Progenitor cell of endocrine pancreas (in vitro differentiated cells): ENCODE measurements at places on chromosomes 2 and 18.

DNA sequence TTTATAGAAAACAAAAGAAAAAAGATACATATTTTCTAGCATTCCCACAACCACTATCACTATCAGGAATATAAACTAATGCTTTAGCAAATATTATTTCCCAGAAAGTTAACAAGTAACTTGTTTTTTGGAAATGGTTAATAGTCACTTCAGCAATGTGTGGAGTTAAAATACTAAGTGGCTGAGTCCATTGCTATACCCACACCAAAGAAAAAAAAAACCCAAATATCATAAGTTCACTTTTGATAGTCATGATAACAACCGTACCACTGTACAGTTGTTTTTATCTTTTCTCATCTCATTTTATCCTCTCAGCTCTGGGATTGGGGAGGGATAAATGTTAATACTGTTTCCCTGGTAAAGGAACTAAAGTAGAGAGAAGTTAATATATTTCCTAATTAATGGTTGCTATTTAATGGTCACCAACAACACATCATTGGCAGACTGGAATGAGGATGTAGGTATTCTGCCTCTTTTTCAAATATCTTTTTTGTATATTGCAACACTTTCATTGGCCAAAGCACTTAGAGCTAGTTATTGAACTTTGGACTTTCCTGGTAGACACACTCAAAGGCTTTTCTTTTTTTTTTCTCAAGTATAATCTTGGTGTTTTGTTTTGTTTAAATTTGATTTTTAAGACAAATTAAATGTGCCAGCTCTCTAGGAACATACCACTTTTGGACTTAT lies 18.4 kb upstream of the KANSL1L start:
- DNase-seq: no peak

DNA sequence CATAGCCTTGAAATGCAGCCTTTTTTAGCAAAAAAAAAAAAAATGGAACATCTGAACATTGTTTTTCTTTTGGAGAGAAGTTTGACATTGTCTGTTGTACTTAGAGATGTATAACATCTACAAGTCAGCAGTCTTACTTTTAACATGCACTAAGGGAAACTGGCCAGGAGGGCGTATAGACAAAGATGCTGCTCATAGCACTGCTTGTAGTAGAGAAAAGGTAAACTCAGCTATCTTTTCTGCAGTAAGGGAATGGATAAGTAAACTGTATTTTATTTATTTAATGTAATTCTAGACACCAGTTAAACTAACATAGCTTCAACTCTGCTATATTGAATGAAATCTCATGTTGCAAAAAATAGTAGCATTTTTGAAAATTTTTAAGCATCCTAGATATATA lies 489.6 kb downstream of the PTPRM start:
- no peak for DNase-seq

DNA sequence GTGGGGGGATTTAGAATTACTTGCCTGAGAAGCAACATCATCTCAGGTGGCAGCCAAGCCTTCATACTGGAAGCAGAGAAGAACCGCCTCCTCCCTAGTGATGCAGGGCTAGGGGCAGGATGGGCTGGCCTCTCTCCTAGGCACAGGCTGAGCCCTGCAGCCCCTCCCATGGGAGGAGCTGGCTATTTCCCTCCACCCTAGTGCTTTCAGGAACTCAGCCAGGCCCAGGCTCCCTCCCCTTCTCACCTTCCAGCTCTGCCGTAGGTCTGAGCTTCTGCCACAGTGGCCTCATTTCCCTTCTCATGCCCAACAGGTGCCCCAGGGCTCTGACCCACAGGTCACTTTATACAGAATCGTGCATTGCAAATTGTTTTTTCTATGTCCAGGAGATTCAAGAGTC lies 31.0 kb downstream of the CENPA start:
- DNase-seq: no peak

GRCh38 chr2:163878718-163879117 lies 142.9 kb upstream of the FIGN start:
- DNase-seq: no peak

GRCh38 chr2:101356521-101356920 lies 30.8 kb downstream of the CREG2 start:
- no peak for DNase-seq

GRCh38 chr18:79897940-79898625 lies 53.4 kb downstream of the SLC66A2 start:
- no peak for DNase-seq

- no peak for DNase-seq
These were observed 233.7 kb downstream of the LOXHD1 start for GRCh38 chr18:46423226-46423805.

DNA sequence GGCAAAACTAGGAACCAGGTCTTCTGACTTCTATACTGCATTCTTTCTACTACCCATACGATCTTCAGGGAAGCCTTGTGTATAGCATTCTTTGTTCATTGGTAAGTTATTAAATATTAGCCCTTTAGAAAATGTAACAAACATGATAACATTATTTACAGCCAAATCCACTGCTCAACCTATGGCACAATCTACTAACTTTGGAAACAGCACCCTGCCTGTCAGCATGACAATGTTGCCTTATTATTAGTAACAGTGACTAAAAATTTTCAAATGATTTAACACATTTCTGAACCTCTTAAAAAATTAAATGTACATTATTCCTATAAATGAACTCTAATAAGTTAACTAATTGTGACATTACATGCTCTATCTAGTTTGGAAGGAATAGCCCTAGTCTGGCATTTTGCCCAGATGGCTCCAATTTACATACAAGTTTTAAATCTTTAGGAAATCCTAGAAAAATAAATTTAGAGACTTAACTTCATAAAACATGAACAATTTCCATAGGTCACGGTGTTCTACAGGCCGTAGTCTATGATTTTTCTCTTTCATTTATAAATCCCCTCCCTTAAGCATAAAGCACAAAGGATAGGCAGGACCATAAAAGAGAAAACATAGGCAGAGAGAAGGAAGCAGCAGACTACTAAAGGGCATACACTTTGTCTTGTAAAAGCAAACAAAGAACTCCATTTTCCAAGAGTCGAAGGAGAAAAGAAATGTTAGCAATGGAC lies 33.7 kb downstream of the YES1 start:
- DNase-seq: no peak

DNA sequence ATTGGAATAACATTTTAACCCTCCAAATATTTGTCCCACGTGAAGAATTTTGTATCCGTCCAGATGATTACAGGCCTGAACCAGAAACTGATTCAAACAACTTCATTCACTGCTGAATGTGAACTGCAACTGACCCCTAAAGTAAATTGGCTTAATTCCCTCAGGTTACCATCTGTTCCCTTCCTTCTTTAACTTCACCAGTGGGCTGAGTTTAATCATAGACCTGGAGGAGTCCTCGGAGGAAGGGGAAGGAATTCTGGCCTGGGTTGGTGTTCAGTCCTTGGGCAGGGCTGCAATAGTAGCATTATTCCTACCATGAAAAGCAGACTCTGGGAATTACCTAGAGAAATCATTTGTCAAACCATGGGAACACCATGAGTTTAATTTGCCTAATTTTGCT lies 207.4 kb downstream of the TMEM247 start:
- DNase-seq: no peak

DNA sequence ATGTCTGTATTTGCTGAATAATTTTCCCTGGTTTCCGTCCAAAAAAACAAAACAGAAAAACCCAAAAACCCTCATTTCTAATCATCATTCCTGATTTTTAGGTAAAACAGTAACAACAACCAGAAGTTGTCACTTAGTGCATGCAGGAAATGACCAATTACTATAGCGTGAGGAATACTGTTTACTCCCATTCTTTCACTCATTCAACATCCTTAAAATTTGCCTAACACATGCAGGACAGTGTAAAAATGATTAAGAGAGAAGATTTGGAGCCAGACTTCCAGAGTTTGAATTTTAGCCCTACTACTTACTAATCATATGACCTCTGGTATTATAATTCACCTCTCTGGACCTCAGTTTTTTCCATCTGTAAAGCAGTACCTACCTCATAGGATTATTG lies 83.1 kb downstream of the FIGN start:
- no peak for DNase-seq

DNA sequence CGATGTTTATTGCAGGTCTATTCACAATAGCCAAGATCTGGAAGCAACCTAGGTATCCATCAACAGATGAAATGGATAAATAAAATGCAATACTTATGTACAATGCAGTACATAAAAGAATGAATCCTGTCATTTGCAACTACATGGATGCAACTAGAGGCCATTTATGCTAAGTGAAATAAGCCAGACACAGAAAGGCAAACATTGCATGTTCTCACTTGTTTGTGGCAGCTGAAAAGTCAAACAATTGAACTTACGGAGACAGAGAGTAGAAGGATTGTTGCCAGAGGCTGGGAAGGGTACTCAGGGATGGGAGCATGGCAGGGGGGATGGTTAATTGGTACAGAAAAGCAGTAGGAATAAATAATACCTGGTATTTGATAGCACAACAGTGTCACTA lies 563.9 kb downstream of the TMX3 start:
- no peak for DNase-seq

DNA sequence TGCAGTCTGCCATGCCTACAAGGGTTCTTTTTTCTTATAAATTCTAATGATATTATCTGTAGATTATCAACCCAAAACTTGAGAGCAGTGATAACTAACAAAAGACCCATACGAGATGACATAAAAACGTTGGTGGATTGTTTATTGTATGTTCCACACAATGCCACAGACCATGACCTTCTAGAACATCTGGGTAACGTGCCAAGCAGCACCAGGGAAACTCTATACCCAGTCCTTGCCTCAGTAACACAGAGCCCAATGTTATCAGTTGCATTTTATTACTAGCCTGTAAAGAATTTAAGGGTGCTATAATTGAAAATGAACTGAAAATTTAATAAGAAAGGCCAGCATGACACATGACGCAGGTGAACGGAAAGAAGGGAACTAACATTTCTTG lies 99.1 kb upstream of the UGP2 start:
- no peak for DNase-seq

GRCh38 chr18:70365361-70365760 lies 76.5 kb downstream of the SOCS6 start:
- no peak for DNase-seq

DNA sequence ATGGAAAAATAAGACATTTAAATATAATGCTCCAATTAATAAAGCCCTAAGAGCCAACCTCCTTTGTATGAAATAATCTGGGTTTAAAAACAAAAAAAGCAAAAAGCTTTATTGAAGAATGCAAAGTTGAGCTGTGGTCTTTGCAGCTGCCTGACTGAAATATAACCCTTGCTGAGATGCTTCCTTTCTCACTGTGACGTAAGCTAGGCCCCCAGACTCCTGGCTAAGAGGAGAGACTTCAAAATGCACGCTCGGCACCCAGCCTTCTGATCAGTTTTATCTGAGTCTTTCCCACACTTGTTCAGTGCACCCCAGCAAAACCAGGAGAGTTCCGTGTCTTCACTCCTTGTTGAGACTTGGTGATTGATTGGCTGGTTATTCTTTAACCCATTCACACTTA lies 115.3 kb downstream of the BCL11A start:
- no peak for DNase-seq

GRCh38 chr2:96762529-96763311 lies 2.0 kb downstream of the CNNM4 start:
- DNase-seq: no peak

GRCh38 chr18:37666991-37667390 lies 101.4 kb upstream of the CELF4 start:
- DNase-seq: no peak

- no peak for DNase-seq
These were observed at the start of gene MYO3B for GRCh38 chr2:170177950-170178781. Gene MYO3B, plus strand, starts transcription at chr2:170178147. Its CDS starts 141 bp downstream, at chr2:170178288.

DNA sequence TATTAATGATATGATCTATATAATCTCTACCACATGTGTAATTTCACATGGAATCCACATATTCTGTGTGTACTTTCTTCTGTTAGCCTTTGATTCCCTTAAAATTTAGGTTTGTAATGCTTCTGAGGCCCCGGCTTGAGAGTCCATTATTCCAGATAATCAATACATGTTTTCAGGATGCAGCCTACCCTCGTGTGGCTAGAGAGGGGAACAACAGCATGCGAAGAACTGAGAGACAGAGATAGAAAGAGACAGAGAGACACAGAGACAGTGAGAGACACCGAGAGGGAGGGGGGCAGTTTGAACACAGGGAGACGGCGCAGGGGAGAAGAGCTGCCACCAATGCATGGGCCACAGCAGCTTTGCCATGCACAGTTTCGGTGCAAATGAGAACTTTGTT lies 185.4 kb downstream of the SNTG2 start:
- no peak for DNase-seq

GRCh38 chr18:61531182-61531581 lies 198.0 kb downstream of the CDH20 start:
- DNase-seq: no peak

- no peak for DNase-seq
These were observed 244.3 kb downstream of the ETAA1 start for GRCh38 chr2:67641312-67642045.

- DNase-seq: no peak
These were observed 10.8 kb downstream of the IWS1 start for GRCh38 chr2:127515383-127515915.
